ENCODE measurements at places on chromosomes 7 and 10.

- no peak for DNase-seq
Observed at GRCh38 chr10:3071405-3072198, 4.3 kb downstream of the PFKP start.

GRCh38 chr10:78071857-78072179 lies 38.2 kb downstream of the RPS24 start:
- no peak for DNase-seq

DNA sequence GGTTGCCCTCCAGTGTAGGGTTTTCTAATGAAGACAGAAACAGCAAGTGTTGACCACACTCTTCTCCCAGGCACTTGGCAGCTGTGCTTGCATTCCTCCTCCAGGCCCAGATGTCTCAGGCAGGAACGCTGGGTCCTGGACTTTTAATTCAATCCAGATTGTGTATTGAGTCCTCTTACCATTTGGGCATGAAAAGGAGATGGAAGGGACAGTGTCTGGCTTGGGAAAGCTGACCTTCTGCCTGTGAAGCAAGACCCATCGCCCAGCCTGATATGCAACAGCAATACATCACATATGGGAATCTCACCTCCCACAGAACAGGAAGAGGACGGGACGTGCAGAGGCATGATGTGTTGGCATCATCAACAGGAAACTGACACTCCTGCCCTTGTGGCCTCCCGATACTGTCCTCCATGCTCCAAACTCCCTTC lies 174.4 kb upstream of the LYZL2 start:
- no peak for DNase-seq

- no peak for DNase-seq
Observed at GRCh38 chr10:131936736-131937135, 35.9 kb downstream of the PPP2R2D start.

GRCh38 chr10:128047351-128047750 lies 78.9 kb downstream of the MKI67 start:
- peak; percentile 93 for DNase-seq

- DNase-seq = no peak
Observed at GRCh38 chr10:56586461-56586891, 225.4 kb upstream of the ZWINT start.

- DNase-seq = no peak
Observed at GRCh38 chr10:52951824-52952223, 179.2 kb upstream of the MBL2 start.

DNA sequence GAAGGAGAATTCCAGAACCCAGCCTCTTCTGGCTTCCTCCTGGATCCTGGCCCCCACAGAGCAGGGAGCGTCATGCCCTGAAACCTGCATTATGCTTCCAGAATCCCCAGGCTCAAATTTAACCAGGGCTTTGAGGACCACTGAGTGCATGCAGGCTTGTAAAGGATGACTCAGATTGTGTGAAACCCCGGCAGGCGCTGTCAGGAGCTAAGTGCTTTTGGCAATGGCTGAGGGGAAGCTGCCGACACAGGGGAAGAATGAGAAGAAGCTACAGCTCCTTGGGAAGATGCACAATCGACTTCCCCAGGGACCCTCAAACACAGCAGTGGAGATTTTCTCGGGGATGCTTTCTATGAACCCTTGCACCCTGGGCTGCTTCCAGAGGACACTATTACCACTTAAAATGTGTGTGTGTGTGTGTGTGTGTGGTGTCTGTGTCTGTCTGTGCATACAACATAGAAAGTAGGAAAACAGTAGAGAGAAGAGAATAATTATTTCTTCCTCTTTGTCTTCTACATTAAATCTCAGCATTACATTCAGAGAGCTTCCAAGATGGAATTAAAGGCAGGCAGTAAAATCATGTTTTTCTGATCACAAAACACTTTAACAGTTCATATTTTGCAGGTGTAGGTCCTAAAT lies 183.5 kb upstream of the INHBA start:
- DNase-seq = no peak

DNA sequence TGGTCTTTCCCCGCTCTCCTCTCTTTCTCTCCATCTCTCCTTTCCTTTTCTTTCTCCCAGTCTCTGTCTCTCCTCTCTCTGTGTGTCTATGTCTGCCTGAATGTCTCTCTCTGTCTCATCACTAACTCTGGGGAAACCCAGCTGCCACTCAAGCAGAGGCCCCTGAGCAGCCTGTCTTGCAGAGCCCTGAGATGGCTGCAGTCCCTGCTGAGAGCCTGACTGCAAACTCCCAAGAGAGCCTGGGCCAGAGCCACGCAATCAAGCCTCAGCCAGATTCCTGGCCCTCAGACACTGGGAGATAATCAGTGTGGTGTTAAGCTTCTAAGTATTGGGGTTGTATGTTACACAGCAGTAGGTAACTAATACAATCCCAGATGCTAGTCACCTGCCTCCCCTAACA lies 91.5 kb downstream of the PAXIP1 start:
- DNase-seq = no peak

GRCh38 chr10:63965846-63966245 lies 444.6 kb downstream of the REEP3 start:
- DNase-seq = no peak

DNA sequence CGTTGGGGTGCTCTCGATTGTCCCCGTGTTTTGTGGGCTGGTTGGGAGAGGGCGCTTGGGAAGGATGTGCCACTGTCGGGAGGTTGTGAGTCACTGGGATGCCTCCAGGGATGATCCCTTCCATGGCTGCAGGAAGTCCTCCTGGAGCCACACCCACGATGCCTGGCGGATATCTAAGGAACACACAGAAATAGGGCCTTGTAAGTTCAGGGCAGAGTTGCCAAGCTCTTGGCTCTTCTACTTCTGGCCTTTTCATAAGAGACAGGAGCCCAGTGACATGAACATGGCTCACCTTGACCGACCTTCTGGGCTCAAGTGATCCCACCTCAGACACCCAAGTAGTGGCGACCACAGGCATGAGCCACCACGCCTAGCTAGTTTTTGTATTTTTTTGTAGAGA lies 47.6 kb downstream of the ZRANB1 start:
- DNase-seq = no peak

DNA sequence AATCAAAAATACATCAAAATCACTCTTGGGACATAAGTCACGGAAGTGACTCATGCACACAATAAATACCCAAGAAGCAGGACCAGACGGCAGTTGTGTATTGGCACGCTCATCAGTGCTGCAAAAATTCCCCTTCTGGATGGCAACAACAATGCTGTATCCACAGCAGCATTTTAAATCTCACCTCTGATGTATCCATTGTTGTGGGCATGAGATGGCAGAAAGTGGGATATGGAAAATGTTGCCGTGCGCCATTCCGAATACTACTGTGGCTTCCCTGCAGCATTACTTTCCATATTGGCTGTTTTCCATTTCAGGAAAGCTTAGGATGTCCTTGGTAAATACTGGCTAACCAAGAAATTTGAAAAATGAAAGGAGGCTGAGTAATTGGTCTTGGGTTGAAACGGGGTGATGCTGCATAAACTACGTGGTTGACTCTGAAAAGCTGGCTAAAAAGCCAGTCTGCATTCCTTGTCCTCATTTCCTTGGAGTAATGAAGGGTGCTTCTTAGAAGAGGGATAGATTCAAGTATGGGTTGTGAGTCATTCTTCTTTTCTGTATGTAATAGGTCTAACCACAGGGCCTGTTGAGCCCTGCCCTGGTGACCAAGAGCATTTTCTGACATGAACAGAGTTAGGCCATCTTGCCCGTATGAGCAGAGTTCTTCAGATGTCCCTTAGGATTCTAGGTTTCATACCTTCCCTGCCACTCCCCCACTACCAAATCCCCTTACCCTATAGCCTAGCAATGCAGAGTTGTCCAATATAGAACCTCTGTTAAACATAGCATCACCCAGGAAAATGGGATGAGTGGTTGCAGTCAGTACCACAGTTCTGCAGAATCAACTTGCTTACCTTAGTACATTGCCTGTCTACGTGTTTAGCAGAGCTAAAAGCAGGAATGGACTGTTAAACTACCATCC lies 36.3 kb upstream of the TOMM7 start:
- no peak for DNase-seq

- no peak for DNase-seq
Observed at GRCh38 chr7:157585113-157585861, 248.5 kb downstream of the DNAJB6 start.

DNA sequence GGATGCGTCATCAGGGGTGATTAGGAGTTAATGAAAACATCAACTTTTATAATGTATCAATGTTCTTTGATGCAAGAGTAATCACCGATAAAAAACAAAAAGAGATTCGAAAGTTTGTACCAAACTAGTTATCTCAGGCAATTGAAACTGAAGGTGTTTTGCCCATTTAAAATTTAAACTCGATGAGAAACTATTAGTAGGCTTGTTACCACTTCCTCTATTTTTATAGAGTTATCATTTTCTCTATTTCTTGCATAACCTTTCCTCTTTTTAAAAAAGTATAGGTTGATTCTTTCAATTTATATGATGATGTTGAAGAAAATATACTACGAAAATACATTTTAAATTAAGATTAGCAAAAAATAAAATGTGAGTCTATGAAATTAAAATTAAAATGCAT lies 597.3 kb upstream of the POT1 start:
- no peak for DNase-seq

- no peak for DNase-seq
Observed at GRCh38 chr7:114468844-114469243, 54.2 kb downstream of the FOXP2 start.

- no peak for DNase-seq
Observed at GRCh38 chr10:71344154-71344925, 25.3 kb downstream of the SLC29A3 start.

Measured in Right ventricle myocardium inferior (tissue), 1 donor.